AG08395 (cell line): ENCODE measurements at places on chromosomes 12 and 14.
A peak's percentile ranks its signal among the peaks of the same experiment; 100 is the strongest.

- no peak for DNase-seq
Observed at GRCh38 chr12:21471294-21471693, 30.1 kb downstream of the RECQL start.

DNA sequence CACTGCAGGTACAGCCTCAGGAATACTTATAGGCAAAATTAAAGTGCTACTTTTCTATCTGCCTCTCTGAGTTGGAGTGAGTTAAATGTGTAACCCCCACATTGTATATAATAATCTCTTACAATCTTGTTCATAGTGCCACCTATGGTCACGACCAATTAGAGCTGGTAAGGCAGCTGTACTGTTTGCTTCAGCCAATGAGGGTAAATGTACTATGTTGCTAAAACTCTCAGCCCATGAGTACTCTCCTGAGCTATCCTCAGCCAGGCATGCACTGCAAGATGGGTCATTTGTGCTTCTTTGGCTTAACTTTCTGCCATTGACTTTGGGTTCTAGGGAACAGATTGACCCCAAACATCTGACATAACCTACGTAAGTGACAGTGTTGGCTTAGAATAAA is 15.0 kb upstream of the MDM2 start:
- DNase-seq: peak; percentile 40

- no peak for DNase-seq
Observed at GRCh38 chr14:101654051-101654450, 92.8 kb downstream of the DIO3 start.

GRCh38 chr12:1533205-1533601 is 61.2 kb downstream of the FBXL14 start:
- no peak for DNase-seq

DNA sequence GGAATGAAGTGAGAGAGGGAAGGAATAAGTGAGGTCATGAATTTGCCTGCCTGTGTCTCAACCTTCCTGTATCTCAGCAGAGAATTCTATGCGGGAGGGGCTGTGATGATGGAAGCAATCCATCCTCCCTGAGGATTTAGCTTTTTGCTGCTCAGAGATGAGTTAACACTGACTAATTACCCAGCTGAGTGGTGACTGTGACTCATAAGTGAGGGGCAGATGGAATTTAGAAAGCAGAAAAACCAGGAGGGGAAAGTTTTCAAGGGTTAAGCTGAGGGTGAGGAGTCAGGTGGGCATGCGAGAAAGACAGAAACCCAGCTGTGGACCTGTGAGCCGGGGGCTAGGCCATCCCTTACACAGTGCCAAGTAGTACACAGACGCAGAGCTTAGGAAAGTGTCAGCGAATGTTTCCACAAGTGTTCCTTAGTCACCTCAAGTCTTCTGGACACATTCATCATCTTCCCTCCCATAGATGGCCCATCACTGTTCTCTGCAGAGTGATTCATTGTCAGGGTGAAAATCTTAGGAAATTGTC is 277.9 kb downstream of the IPO8 start:
- peak; percentile 86 for DNase-seq

DNA sequence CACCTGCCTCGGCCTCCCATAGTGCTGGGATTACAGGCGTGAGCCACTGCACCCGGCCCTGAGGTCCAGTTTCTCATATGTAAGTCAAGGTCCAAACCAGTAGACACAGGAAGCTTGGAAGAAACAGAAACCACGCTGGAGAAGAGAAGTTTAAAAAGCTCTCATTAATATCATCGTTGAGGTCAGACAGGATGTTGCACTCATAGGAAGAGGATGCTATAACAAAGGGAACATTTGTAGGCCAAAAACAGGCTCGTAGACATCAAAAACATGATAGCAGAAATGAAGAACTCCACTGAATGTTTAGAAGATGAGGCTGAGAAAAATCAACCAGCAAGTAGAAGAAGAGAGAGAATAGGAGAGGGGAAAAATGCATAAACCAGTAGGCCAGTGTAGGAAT is 46.8 kb downstream of the ACACB start:
- DNase-seq: no peak

- no peak for DNase-seq
Observed at GRCh38 chr12:20366776-20367409, 1.4 kb upstream of the PDE3A start.

DNA sequence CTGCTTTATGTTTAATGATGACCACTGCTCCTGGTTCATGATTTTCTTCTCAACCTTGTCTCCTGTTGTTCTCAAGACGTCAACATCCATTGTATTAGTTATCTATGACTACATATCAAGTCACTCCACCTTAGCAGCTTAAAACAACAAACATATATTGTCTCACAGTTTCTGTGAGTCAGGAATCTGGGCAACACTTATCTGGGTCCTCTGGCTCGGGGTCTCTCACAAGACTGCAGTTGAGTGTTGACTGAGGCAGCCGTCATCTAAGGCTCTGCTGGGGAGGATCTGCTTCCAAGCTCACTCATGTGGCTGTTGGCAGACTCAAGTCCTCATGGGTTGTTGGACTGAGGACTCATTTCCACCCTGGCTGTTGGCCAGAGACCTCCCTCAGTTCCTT is 27.3 kb upstream of the FRS2 start:
- no peak for DNase-seq
